SHP77 treated with DMSO at 0.1 percent for 48 hours (cell line): ENCODE measurements at places on chromosomes 12 and 14.

GRCh38 chr12:5187136-5187535, 143.5 kb downstream of the KCNA5 start:
- DNase-seq, result no peak

GRCh38 chr12:121214855-121215745, 5.2 kb downstream of the P2RX4 start:
- no peak for DNase-seq

DNA sequence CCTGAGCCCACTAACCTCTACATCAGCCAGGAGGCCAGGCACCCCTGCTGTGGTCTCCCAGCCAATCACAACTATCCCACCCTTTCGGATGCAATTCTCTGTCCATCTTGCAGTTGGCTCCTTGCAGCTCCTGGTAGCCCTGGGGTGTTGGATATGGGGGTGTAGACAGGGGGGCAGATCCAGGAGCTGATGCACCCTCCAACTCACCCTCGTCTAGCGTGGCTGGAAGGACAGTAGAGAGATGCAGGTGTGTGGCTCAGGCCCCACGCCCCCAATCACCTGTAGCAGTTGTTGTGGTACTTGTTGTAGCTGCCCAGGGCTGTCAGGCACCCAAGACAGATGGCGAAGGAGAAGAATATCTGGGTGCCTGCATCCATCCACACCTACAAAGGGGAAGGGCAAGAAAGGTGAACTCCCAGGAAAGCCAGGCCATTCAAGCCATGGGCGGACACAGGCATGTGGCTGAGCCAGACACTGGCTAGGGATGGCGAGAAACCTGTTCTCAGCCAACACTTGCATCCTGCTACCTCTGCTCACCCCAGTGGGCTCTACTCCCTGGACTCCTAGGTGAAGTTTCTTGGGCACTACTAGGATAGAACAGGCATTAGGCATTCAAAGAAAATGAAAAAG, 13.4 kb upstream of the SLC6A12 start:
- DNase-seq, result no peak

DNA sequence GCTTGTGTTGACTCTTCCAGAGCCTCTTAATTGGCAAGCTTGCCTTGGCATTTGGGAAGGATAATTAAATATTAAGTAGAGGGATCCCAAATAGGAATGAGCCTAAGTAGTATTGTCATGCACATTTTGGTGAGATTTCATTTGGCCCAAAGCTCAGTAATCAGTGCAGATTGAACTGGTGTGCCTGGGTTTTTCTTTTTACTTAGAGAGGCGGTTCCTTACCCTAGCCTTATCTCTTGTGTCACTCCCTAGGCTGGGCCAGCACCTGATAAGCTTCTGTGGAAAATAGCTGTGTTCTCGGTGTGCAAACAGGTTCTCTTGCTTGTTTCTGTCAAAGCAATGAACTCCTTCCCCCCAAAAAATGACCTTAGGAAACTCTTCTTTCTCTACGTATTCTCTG, 9.3 kb upstream of the B4GALNT3 start:
- no peak for DNase-seq

DNA sequence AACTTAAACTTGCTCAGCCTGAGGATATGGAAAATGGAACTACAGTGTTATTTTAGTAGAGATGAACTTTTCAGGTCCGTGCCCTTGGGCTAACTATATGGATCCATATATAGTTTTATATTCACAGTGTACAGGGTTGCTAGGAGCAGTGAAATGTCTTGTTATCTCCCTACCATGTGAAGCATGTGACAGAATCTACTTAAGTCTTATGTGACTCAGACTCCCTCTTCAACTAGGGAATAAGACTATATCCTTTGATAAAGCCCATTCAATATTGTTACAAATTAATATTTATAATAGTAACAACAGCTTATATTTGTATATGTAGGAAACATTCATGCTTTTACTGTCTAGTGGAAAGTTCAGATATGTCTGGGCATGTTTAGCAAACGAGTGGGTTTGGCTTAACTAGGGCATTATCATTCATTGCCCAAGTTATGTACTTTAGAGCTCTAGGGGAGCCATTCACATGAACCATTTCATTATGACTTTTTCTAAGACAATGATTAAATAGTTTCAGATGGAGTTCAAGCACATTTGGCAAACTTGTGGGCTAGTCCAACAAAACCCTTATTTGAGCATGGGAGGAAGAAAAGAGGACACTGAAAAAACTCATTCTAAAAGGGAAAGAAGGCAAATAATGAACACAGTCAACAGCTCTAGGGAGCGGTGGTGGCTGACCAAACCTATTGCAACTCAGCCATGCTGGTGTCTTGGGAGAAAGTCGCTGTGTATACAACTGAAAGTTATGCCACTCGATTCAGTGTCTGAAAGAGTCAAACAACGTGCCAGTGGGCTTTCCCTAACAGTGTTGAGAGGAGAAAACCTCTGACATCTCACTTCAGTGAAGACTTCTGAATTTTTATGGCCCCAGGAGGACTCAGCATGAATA, 305.9 kb upstream of the G2E3 start:
- no peak for DNase-seq

DNA sequence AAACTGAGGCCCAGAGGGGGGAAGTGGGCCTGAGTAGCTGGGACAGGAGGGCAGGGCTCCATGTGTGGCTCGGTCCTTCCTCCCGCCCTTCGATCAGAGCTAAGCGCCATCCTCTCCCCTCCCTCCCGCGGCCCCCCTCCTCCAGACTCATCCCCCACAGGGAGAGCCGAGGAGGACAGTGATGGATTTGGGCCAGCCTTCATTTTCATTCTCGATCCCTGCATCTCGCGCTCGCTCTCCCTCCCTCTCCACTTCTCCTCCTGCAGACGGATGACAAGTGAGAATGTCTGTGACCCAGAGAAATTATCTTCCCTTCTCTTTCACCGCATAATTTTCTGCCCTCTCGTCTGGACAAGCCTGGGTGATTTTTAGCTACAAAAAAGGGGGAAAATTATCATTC, 183.3 kb downstream of the RBM19 start:
- no peak for DNase-seq

DNA sequence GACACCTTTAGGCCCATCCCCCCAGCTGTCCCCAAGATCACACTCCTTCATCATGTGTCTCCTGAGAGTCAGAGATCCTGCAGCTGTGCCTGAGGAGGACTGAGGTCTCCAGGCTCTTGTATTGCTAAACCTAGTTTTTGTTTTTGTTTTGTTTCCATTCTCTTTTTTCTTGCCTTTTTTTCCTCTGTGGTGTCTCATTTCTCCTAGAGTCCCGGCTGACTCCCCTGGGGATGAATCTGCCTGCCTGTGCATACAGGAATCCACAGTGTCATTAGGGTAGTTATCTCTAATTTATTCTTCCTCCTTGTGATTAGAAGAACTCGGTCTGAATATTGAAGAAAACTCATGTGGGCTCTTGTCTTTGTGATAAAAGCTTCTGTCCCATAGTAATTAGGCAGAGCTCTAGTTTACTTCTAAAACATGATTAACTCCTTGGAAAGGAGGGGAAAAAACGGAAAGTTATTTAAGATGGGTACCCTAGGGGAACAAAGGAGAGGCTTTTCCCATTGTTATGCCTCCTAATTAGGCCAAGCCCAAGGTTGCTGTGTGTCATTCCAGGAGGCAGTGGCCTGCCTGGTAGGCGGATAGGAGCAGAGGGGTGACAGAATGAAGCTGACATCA, 343.2 kb downstream of the ZFP36L1 start:
- no peak for DNase-seq

DNA sequence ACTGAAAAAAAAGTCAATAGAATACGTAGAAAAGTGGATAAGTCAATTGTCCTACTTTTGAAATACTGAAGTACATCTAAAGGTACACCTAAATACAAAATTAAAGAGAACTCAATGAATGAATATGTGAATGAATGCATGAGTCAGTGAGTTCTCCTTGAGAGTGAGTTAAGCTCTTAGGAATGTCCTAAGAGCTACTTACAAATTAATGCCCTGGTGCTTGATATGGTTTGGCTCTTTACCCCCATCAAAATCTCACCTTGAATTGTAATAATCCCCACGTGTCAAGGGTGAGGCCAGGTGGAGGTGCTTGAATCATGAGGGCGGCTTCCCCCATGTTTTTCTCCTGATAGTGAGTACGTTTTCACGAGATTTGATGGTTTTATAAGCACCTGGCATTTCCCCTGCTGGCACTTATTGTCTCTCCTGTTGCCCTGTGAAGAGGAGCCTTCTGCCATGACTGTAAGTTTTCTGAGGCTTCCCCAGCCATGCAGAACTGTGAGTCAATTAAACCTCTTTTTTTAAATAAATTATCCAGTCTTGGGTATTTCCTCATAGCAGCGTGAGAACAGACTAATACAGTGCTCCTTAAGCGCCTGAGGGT, 192.2 kb upstream of the ARHGAP5 start:
- no peak for DNase-seq

DNA sequence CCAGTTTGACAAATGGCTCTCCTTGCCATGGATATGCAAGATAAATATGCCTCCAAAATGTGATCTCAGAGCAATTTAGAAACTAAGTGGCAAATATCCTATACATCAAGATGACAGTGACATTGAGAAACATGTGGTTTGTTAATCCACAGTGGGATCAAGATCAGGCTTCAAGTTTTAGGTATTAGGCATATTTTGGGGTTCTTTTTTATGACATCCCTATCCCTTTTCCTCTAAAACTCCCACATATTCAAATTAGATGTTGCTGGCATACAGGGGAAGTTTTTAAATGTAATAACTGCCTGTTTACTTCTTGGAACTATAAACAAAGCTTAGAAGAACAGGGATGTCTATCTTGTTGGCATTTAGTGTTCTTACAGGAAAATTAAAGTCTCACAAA, 179.4 kb downstream of the CRADD start:
- DNase-seq, result no peak

- no peak for DNase-seq
These were observed 195.5 kb upstream of the BTG1 start for GRCh38 chr12:92341065-92341668.

DNA sequence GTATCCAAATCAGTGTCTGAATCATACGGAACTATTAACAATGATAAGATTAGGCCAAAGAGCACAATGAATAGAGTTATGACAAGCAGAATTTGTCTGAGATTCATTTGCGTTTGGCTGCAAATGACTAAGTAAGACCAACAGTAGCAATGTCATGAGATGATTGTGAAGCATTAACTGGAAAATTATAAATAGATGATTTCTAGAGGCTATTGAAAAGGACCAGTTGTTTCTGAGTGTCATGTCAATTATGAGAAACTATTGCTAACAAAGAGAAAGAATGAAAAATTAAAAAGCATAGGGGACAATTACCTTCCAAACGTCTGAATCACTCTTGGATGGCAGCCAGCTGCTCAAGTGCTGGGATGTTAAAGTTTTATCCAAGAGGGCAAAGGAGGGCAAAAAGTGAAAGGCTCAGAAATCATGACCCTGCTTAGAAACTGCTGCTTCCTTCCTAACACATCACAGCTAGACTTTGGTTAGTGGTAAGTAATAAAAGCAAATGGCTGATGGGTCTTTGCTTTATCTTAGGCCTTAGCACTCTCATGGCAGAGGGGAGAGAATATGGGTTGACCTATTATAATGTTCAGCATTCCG, 89.0 kb downstream of the AKAP6 start:
- no peak for DNase-seq

GRCh38 chr12:124720004-124720680, 143.5 kb downstream of the SCARB1 start:
- DNase-seq, result peak; percentile 83

DNA sequence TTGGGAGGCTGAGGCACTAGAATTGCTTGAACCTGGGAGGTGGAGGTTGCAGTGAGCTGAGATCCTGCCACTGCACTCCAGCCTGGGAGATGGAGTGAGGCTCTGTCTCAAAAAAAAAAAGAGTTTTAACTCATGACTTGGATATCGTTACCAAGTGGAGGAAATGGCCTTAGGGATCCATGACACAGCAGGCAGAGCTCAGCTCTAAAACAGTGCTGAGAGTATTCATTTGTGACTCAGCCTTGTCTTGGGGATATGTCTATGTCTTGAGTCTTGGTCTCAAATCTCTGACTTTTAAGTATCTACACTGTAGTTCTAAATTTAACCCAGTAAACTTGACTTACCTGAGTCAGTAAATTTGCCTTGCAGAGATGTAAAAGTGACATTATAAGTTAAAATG, 8.8 kb upstream of the PEX5 start:
- no peak for DNase-seq

GRCh38 chr12:115574826-115575225, 702.7 kb downstream of the MED13L start:
- peak; percentile 56 for DNase-seq

GRCh38 chr14:53010193-53011040, 59.6 kb upstream of the FERMT2 start:
- no peak for DNase-seq

DNA sequence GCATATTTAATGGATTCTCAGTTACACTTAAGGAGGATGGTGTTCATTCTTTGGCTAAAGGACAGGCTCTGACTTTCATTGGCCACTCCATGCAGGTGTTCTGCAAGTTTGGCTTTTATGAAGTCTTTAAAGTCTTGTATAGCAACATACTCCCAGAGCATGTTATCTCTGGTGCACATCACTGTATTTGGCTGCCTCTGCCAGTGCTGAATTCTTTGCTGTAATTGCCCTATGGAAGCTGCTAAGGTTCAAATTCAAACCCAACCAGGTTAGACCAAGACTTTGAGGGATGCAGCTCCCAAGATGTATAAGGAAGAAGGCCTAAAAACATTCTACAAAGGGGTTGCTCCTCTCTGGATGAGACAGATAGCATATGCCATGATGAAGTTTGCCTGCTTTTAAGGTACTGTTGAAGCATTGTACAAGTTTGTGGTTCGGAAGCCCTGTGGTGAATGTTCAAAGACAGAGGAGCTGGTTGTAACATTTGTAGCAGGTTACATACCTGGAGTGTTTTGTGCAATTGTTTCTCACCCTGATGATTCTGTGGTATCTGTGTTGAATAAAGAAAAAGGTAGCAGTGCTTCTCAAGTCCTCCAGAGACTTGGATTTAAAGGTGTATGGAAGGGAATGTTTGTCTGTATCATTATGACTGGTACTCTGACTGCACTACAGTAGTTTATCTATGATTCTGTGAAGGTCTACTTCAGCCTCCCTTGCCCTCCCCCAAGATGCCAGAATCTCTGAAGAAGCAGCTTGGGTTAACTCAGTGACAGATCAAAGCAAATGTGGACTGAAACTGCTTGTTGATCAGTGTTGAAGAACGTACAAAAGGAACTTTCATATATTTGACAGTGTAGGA, 19.4 kb downstream of the TMEM116 start:
- DNase-seq, result no peak

- no peak for DNase-seq
These were observed 187.7 kb upstream of the DCN start for GRCh38 chr12:91370086-91370868.

- no peak for DNase-seq
These were observed 32.6 kb upstream of the PLEKHG3 start for GRCh38 chr14:64671591-64671990.
